Muscle of leg (tissue), 16 donors: ENCODE measurements at places on chromosomes 13 and 19. TPM values are rescaled to one million over a fixed set of nuclear protein-coding genes. Genes with fewer than 3 reads are reported as not detected.

- H3K4me3 ChIP-seq: no peak overlapping the region
- no peaks in the 10 kb centered on the region for H3K27me3 ChIP-seq
- no peak overlapping the region for H3K27ac ChIP-seq
- no peak for DNase-seq
These were observed 433.2 kb upstream of the KLHL1 start for GRCh38 chr13:70541451-70541850.

DNA sequence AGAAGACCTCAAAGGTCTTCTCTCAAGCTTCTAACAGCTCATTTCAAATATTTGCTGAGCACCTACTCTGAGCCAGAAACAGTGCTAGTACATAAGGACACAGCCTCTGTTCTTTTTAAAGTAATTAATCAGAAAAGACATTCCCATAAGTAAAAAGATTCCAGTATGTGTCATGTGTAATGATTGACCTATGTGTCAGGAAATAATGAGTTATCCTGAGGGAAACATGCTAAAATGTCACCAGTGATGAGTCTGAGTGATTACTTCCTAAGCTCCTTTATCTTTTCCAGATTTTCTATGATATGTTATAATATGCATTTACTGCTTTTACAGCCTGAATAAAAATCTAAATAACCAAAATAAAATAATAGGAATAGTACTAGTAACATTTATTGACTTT lies 107.6 kb downstream of the SLC25A15 start:
- H3K27ac ChIP-seq: no peak overlapping the region
- no peak for DNase-seq
- no peaks in the 10 kb centered on the region for H3K36me3 ChIP-seq
- no peaks in the 10 kb centered on the region for H3K27me3 ChIP-seq

The RFX1 gene
- total RNA-seq: 1.8 TPM

GRCh38 chr13:41674246-41674645 lies 216.9 kb downstream of the RGCC start:
- DNase-seq: no peak
- no peaks in the 10 kb centered on the region for H3K4me1 ChIP-seq
- H3K4me3 ChIP-seq: no peak overlapping the region
- peaks cover 2% of the 10 kb centered on the region for H3K36me3 ChIP-seq
- no peak overlapping the region for H3K27ac ChIP-seq

The SUGT1 gene
- total RNA-seq: 33.6 TPM

The ZNF98 gene
- total RNA-seq: 0.40 TPM

GRCh38 chr13:48126944-48127830 lies 32.3 kb upstream of the MED4 start:
- no peaks in the 10 kb centered on the region for H3K36me3 ChIP-seq
- peak overlapping the region; percentile 42 for H3K27ac ChIP-seq
- no peaks in the 10 kb centered on the region for H3K27me3 ChIP-seq

The NKPD1 gene
- total RNA-seq: 0.13 TPM
